Frontal cortex (tissue), 4 donors: ENCODE measurements at places on chromosomes 6 and 20.
A peak's percentile ranks its signal among the peaks of the same experiment; 100 is the strongest.

DNA sequence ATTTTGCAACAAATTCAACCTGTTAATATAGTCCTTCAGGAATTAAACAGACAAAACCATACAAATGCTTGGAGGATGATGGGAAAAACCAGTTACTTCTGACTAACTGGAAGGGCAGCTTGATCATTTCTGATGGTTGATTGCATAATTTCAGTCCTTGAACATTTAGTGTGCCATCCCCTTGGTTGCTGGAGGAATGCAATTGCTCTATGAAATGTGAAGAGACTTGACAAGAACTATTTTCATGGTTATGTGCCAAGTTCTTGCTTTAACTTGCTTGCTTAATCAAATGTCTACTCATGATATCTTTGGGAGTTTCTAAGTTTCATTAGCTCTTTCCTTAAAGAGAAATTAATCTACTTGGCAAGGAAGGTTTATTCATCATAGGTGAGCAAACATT, 45.2 kb downstream of the ANKEF1 start:
- no peak for DNase-seq

- peak; percentile 38 for DNase-seq
These were observed 242.2 kb downstream of the NRN1 start for GRCh38 chr6:5764401-5764955.

- no peak for DNase-seq
These were observed 82.3 kb downstream of the PTPN1 start for GRCh38 chr20:50592282-50593004.

- DNase-seq, result no peak
These were observed 18.8 kb downstream of the PRR18 start for GRCh38 chr6:166289207-166290060.

DNA sequence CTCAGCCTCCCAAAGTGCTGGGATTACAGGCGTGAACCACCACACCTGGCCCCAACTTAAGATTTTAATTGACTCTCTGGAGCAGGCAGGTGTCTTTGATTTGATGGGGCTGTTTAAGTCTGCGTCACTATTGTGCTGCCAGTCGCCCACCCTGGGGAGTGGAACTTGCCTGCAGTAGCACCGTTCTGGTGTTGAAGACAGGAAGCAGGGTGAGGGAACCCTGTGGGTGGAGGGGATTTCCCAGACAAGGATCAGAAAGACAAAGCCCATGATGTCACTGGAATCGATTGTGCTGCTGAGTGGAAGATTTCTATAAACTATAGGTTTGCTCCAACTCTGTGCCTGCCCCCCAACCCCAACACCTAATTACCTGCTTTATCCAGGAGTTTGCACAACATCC, 11.0 kb downstream of the ALDH8A1 start:
- DNase-seq, result no peak

GRCh38 chr6:161255518-161255917, 18.3 kb downstream of the AGPAT4 start:
- no peak for DNase-seq

DNA sequence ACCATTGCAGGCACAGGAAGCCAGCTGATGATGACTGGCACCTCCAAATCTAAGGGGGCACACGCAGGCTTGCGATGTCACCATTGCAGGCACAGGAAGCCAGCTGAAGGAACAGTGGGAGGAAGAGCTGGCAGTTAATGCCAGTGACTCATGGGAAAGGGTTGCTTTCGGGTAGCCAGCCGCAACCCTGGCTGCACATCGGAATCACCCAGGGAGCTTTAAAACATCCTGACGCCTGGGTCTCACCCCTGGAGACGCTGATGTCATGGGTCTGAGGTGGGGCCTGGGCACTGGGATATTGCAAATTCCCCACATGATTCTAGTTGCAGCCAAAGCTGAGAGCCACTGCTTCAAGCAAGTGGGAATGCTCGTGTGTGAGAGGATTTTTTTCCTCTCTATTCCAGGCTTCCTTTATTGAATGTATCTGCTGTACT, 16.1 kb upstream of the CCN6 start:
- no peak for DNase-seq

DNA sequence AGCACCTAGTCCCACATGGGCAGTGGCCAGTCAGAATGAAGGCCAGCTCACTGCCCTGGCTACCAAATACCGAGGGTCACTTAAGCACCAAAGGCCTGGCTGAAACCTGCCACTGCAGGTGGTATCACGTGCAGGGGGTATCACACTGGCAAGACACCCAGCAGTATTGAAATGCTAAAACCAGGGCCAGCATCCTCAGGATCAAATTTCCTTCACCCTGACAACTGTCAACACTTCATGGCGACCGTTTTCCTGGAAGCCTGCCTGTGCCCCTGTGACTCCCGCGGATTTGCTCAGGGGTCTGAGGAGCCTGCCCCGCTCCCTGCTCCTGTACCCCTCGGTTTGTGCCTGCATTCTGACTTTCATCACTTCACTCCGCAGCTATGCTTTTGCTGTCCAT, 151.1 kb downstream of the TTLL2 start:
- no peak for DNase-seq

- no peak for DNase-seq
These were observed 246.7 kb downstream of the TFAP2C start for GRCh38 chr20:56875803-56876202.

DNA sequence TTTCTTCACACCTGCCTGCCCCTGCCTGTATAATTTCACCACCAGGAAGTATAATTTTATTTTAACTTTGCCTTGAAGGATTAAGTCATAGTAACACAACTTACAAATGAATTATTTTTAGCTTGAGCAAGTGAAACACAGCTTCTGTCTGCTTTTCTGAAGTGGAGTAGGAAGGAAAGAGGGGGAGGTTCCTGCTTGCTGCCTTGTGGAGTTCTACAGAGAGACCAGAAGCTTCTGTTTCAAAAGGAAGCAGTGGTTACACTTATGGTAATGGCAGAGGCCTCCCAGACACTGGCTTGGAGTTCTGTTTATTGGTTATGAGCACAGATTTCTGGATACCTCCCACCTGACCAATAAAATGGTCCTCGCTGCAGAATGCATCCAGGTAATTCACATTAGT, 159.6 kb downstream of the TMEM200A start:
- DNase-seq, result no peak

- no peak for DNase-seq
These were observed 7.7 kb upstream of the CAP2 start for GRCh38 chr6:17385660-17386059.

DNA sequence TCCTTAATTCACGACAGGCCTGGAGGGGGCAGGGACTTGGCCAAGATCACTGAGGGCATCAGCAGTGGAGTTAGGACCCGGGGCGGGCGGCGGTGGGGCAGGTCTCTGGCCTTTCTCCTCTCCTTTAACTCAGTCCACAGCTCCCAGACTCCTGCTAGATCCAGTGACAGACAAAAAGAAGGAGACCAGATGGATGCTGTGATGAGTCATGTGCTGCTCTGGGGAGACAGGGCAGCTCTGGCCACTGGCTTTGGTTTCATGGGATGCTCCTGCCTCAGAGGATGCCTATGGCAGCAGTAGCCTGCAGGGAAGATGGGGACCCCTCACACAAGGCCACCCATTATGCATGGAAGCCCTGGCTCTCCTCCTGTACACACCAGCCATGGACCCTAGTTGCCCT, 20.5 kb downstream of the EPB41L1 start:
- no peak for DNase-seq

DNA sequence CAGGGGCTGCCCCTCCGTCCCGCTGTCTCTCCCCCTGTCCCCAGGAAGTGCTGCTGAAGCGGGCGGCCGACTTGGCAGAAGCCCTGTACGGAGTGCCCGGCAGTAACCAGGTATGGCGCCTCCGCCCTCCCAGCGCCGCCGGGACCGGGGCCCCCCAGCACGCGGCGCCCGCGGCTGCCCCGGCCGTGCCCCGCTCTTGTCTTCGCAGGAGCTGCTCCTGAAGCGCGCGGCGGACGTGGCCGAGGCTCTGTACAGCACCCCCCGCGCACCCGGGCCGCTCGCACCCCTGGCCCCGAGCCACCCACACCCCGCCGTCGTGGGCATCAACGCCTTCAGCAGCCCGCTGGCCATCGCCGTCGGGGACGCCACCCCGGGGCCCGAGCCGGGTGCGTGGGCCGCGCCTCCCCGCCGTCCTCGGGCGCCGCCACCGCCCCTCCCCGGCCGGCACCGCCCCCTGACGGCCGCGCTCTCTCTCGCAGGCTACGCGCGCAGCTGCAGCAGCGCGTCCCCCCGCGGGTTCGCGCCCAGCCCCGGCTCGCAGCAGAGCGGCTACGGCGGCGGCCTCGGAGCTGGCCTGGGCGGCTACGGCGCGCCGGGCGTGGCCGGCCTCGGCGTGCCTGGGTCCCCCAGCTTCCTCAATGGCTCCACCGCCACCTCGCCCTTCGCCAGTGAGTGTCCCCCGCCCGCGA, 48.4 kb downstream of the CPXM1 start:
- DNase-seq, result peak; percentile 54
